WTC11 (cell line): ENCODE measurements at places on chromosomes 1 and 21. TPM values are rescaled to one million over a fixed set of nuclear protein-coding genes. Genes with fewer than 3 reads are reported as not detected.

DNA sequence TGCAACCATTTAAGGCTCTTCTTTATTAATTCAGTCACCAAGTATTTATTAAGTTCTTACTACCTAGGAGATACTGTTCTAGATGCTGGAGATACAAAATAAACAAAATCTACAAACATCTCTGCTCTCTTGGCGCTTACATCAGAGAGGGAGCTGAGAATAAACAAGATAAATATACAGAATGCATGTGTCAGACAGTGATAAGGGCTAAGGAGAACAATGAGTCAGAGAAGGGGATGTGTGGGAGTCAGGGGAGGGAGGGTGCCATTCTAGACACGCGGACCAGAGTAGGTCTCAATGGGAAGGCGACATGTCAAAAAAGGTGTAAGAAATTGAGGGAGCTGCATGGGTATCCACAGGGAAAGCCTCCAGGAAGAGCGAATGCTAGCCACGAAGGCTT, 393.2 kb downstream of the RWDD3 start:
- no peak for DNase-seq

HRNR gene
- not detected in 3 replicates for total RNA-seq

DNA sequence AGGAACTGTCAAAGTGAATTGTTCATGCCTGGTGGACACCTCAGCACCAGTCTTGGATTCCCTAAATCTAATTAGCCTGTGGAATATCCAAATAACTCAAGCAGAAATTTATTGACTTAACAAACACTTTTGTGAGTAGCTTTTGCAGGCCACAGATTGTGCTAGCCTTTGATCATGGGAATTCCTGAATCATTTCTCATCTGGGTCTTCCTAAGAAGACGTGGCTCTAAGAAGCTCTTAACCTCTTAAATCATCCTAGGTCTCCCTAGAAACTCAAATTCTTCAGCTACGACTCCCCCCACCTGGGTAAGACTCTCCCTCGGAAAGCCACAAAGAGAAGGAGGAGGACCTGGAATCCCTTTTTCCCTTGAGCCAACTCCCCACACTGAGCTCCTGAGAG, 53.8 kb upstream of the PSEN2 start:
- DNase-seq: no peak

DNA sequence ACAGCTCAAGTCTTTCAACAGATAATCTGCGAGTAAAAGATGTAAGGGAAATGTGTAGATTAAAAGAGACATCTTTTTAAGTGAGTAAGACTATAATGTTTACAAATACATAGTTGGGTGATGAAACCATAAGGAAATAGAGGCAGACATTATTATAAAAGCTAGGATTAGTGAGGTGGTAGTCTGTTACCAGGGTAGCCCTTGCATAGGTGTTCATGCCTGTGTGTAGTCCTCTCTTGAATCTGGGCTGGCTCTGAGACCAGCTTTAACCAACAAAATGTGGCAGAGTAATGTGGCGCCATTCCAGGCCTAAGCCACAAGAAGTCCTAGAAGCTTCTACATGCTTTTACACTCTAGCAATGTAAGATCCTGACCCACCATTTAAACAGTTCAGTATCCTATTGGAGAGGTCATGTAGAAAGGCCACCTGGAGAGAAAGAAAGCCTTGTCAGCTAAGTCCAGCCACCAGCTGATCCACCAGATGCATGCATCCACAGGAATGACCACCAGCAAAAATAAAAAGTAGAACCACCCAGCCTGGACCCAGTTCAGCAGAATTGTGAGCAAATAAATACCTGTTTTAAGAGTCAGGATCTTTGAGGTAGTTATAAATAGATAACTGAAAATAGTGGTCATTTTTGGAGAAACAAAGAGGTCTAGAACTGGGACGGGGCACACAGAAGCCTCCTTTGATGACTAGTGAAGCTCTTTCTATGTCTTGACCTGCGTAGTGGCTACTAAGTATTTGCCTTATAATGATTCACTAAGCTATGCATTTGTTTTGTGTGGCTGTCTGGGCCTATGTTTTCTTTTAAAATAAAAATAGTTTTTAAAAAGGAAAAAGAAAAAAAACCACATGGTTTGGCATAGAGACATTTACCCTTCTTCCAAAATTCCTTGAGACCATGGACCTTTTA, 8.1 kb downstream of the NIBAN1 start:
- no peak for DNase-seq

GRCh38 chr1:113780374-113781146, 21.3 kb upstream of the PHTF1 start:
- no peak for DNase-seq
